Right cardiac atrium (tissue), 5 donors: ENCODE measurements at places on chromosomes 2 and 18. TPM values are rescaled to one million over a fixed set of nuclear protein-coding genes. Genes with fewer than 3 reads are reported as not detected.
A peak's percentile ranks its signal among the peaks of the same experiment; 100 is the strongest.

DNA sequence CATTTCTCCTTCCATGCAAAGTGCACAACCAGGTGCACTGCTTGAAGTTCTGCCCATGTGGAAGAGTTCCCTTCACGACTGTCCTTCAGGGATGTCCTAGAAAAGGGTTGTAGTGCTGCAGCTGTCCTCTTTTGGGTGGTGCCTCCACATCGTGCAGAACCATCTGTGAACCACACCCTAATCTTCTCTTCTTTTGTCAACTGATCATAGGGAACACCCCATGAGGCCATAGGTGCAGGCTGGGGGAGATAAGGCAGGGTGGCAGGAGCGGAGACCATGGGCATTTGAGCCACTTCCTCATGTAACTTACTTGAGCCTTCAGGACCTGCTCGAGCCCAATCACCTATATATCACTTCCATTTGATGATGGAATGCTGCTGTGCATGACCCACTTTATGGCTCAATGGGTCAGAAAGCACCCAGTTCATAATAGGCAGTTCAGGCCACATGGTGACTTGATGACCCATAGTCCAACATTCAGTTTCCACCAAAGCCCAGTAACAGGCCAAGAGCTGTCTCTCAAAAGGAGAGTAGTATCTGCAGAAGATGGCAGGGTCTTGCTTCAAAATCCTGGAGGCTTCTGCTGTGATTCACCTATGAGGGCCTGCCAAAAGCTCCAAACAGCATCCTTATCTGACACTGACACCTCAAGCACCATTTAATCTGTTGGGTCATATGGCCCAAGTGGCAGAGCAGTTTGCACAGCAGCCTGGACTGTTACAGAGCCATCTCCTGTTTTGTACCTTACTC is 84.7 kb upstream of the CYRIA start:
- DNase-seq, result no peak

DNA sequence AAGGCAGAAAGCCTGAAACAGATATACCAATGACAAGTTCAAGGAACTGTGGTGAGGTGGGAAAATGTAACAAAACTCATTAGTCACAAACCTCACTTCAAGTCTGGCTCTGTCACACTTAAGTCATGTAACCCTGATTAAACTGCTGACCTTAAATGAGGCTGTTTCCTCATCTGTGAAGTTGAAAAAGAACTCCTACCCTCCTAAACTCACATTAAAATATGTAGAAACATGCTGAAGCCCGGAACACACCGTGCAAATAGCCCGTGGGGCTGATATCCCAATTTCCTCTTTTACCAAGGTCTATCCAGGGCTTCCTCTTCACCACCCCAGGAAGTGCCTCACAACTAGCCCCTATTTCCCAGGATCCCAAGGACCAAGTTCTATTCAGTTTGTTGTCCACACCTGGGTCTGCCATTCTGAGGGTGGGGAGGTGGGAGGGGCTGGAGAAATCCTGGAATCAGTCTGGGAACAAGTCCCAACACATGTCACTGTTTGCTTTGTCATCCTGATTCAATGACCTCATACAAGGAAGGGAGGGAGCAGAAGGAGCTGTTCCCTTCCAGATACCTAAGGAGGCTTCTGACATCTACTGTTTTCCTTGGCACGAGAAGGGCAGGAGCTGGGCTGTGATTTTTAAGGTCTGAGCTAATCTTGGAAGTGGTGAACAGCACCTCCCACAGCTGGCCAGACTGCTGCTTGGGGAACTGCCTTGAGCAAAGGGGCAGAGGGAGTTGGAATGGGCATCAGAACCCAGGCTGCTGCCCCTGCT is 42.3 kb downstream of the SLC4A1AP start:
- peak; percentile 76 for DNase-seq

GRCh38 chr18:13216711-13217465 is 1.7 kb upstream of the LDLRAD4 start:
- peak; percentile 86 for DNase-seq

DNA sequence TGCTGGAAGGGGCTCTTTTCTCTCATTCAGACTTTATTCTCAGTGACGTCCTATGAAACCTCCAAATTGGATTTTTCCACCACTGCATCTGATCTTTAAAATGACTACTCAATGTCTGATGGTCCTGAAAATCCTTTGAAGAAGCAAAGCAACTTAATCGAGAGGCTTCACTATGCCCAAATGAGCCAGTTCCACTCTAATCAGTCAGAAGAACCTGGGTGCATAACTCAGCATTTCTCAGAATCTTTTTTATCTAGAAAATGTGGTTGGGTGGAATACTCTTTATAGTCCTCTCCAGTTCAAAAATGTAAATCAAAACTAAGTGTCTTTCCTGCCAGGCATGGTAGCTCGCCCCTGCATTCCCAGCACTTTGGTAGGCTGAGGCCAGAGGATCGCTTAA is 60.7 kb downstream of the PRELID3A start:
- DNase-seq, result no peak

DNA sequence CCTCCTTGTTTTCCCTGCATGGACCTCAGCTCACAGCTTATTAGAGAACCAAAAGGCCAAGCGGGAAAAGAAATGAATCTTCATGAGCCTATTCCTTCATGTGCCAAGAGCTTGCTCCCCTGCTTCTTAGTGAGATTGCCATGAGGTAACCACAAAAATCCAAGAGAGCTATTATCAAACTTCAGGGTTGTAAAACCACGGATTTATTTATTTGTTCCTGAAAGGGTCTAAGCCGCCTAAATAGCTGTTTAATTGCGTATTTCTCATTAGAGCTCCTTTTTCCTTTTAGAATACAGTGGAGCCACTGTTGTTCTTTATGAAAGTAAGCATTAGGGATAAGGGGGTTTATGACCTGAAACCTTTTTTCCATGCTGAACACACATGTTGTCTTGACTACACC is 58.0 kb downstream of the SRD5A2 start:
- DNase-seq, result no peak

Gene RPS27A
- 544 TPM for total RNA-seq

Gene TRABD2A
- total RNA-seq, result 1.3 TPM

Gene PASK
- total RNA-seq, result 2.1 TPM
